ENCODE measurements at places on chromosomes 7 and 10.

DNA sequence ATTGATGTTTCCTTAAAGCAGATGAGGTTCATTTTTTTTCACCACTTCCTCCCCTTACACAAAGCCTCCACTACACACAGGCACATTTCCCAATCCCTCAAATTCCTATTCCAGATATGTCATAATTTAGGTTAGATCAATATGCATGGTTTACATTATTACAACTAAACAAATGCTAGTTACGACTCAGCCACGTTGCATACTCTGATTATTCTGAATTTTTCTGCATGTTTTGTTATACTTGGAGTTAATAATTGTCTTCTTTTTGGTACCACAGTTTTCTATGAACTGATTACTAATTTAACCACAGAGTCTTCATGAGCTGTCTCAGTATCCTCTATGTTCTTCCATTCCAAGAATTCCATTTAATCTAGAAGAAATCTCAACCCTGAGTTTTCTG is 4.4 kb upstream of the BICC1 start:
- DNase-seq: no peak

DNA sequence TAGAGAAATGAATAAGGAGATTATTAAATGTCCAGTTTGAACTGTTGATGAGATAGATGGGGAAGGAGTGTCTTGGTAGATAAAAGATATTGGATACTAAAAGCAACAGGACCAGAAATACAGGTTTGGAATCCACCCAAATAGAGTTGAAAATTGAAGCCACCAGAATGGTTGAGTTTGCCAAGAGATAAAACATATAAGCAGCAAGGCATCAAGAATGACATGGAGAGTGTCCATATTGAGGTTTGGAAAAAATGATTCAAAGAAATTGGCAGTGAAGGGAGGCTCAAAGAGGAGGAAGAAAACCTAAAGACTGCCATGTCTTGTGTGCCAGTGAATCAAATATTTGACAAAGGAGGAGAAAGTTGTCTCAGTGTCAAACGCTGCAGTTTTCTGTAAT is 24.2 kb downstream of the CFAP69 start:
- DNase-seq: no peak

- DNase-seq: no peak
These were observed 101.2 kb downstream of the PARD3 start for GRCh38 chr10:34713875-34714274.

GRCh38 chr7:151459726-151460473 is 20.0 kb upstream of the CRYGN start:
- no peak for DNase-seq

DNA sequence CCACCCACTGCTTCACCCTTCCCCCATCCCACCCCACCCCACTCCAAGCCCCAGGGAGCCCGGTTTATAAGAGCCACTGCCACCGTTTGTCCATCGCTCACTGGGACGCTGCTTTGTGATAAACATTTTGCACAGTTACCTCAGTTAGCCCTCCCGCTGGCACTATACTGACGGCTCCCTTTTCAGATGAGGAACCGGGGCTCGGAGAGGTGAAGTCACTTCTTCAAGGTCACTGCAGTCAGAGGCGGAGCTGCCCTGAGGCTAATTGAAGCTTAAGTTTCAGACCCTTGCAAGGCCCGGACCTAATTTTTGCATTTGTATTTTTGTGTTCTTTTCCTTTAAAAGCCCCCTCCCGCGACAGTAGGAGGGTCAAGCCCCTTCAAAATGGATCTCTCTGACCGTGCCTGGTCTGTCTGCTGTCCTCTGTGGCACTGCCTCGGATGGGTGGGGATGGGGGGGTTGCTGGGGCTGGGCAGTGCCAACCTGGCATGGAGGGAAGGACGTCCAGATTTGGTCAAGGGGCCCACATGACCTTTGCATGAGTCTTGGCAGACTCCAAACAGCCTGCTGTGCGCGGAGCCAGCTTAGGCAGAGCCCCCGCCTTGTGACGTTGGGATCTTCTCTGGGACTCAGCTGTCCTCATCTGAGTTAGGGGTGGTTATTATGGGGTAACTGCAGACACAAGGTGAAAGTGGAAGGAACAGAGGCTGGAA is 17.7 kb upstream of the NODAL start:
- DNase-seq: no peak

GRCh38 chr10:21169271-21169670 is 272.2 kb upstream of the NEBL start:
- DNase-seq: no peak

DNA sequence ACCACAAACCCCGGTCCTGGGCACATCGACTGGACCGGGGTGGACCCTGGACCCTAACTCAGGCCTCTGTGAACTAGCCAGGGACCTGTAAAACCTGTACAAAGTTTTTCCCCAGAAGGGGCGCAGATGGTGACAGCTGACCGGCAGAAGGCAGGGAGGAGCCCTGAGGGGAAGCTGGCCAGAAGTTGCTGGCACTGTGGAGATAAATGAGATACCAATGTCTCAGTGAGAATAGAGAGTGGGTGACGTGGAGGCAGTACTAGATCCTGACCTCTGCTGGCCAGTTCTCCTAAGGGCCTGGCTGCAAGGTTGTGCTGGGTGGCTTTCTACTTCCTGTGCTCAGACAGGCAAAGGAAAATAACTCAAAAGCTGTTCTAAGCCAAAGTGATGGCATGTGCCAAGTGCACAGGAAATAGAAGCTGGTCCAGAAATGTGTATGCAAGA is 10.6 kb upstream of the TSPAN14 start:
- DNase-seq: no peak

DNA sequence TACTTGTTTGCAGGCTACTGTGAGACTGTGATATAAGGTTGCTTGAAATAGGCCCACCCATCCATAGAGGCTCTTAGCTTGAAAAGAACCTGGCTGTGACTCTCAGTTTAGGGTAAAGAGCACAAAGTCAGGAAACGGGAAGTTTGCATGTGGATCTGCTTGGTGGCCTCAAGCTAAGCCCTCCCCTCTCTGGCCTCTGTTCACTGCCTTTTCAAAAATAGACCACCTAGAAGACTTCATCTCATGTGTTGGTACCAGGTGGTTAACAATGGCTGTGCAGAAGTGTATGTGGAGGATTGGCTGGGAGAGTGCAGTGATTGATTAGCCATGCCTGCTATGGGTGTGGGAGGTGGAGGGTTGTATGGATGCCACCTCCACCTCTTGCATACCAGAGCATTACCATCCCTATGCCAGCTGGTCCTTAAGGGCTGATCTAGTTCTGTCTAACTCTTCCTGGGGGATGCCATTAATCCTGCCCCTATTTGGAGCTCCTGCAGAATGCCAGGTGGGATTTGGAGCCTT is 122.0 kb downstream of the ZMIZ1 start:
- no peak for DNase-seq

DNA sequence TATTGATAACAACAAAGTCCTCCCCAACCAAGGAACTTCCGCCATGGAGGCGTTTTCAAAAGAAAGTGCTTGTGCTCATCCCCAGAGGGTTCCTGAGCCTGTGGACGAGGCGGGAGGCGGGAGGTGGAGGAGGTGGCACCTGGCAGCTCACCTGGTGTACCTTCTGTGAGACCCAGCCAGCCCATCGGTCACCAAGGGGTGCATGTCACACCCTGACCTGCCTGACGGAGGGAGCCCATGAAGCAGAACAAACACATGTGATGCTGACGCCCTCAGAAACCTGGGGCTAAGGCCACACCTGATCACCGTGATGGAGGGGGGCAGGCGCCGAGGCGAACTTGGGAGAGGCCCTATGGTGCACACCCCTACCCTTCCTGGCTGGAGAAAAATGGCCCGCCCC is 458.8 kb downstream of the DNAJB6 start:
- no peak for DNase-seq

GRCh38 chr10:128064108-128064969 is 61.9 kb downstream of the MKI67 start:
- DNase-seq: peak; percentile 85

GRCh38 chr10:71404503-71405295 is 8.0 kb downstream of the CDH23 start:
- no peak for DNase-seq

GRCh38 chr7:35185908-35186731 is 67.8 kb downstream of the TBX20 start:
- DNase-seq: no peak

GRCh38 chr10:75469006-75469616 is 37.7 kb downstream of the LRMDA start:
- DNase-seq: no peak

DNA sequence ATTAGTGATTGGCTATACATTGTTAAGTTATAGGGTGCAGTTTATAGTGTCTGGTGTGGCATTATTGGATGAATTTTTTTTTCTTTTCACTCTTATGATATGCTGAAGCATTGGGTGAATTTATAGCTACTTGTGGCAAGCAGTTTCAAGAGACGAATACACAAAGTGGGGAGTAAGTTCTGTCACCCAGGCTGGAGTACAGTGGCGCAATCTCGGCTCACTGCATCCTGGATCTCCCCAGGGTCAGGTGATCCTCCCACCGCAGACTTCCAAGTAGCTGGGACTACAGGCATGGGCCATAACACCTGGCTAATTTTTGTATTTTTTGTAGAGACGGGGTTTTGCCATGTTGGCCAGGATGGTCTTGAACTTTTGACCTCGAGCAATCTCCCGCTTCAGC is 6.3 kb upstream of the SIRT1 start:
- DNase-seq: no peak

DNA sequence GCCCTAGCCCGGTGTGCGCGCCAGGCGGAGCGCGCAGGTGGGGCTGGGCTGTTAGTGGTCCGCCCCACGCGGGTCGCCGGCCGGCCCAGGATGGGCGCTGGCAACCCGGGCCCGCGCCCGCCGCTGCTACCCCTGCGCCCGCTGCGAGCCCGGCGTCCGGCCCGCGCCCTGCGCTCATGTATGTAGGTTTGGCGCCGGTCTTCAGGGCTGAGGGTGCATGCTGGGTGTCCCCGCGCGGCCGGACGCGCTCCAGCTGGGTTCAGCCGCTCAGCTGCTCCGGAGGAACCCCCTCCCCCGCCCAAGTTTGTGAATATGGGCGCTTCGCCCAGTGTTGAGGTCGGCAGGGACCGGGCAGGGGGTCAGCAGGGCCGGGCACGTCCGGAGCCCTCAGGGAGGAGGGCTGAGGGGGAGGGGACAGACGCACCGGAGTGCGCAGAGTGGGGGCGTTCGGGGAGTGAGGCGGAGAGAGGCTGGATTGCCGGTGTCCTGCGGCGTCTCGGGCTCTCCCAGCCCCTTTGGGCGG is 559 bp downstream of the VWC2 start:
- DNase-seq: no peak

GRCh38 chr10:24793648-24794379 is 70.1 kb upstream of the ARHGAP21 start:
- no peak for DNase-seq

DNA sequence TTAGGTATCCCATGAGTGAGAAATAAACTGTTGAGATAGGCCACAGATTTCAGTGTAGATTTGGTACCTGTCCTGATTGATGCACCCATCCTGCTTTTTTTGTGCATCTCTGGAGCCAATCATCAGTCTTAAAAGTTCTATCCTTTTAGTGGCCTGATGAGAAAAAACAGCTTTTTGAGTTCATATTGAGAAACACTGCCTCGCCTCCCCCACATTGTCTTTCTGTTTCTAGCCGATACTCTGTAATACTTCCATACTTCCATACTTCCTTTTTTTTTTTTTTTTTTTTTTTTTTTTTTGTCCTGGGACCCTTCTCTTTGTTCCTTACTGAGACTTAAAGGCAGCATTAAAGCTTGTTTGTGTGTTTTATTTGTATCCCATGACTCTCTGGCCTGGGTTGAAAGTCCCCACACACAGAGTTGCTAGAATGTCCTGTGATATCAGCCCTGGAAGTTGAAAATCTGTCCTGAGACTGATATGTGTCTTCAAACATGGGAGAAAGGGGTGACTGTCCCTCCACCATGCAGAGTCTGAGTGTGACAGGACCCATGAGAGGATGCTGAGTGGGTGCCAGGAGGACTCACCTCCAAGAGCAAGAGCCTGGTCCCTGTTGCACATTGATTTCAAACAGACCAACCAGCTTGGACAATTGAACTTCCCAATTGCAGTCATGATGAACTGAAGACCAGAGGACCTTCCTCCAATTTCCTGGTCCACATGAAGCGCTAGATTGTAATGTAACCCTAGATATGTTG is 5.7 kb downstream of the ZNF22 start:
- no peak for DNase-seq

GRCh38 chr7:48035967-48036478 is 680 bp downstream of the C7orf57 start:
- no peak for DNase-seq

DNA sequence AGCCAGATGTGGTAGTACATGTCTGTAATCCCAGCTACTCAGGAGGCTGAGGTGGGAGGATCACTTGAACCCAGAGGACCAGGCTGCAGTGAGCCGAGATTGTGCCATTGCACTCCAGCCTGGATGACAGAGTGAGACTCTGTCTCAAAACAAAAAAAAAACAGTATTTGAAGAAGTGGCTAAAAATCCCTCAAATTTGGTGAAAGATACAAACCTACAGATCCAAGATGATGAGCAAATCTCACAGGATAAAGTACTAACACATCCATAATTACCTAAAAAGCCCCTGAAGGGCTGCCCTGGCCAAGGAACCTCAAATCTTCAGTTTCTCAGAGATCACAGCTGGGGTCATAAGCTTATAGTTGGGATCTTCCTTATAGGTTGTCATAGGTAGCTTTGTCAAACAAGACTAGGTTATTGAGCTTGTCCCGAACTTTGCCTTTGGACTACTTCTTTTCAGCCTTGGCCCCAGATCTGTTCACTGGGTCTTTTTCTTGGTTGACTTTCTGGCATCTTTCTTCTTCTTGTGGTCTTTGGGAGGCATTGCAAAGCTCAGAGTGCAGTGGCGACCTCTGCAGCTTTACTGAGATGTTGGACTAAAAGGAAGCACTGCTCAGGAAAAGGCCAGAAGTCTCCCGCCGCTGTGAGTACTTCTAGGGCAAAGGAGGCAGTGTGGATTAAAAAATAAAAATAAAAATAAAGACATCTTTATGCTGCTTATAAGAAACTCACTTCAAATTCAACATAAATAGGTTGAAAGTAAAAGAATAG is 28.6 kb upstream of the SAR1A start:
- no peak for DNase-seq

DNA sequence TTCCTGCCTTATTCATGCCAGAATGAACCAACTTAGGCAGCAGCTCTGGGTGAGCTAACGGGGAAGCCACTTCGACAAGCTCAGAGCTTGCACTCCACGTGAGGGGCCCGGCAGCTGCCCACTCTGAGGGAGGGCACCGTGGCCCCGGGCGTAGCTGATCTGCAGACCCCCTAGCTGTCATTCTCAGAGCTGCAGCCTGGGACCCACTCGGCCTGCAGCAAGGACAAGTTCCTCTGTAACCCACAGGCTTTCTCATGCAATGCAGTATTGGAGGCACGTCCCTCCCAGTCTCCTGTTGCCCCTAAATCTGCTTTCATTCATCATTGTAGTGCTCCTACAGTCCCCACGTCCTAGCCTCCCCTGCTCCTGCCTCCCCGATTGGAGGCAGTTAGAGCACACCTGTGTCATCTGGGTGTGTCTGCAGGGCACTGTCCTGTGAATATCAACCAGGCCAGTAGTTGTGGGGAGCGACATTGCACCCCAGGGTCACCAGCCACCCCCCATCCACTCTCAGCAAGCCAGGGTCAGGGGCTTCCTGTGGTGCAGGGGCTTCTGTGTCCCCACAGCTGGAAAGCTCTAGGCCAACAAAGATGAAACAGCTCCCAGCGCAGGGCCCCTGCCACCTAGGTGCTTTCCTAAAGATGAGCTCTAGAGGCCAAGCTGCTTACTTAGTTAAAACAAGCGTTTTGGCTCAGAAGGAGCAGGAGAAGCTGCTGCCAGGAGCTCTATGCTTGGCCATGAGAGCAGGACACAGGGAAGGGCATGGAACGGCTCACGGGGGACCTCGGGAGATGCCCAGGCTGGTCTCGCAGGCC is 333.6 kb downstream of the ADARB2 start:
- DNase-seq: no peak
